ENCODE measurements at places on chromosomes 6 and 20.

DNA sequence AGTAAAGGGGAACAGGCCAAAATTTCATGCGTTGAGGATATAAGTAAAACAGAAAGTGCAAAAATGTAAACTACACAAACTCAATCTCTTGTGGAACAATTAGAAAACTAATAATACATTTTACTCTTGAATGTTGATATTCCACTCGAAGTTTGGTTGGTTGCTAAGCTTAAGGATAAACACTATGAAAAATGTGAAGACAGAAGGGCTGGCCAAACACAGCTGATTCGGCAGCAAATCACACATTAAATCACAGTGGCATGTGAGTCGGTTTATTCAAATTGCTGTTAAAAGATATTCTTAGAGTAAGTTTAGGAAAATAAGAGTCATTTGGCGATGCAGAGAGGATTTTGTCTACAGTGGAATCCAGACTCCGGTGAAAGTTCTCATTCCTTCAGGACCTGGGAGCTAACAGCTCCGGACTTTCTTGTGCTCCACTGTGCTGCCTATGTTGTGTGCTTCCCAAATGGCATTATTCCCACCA lies 1.4 kb upstream of the EPM2A start:
- DNase-seq, result no peak

GRCh38 chr6:49633541-49633940 lies 3.1 kb downstream of the RHAG start:
- no peak for DNase-seq

DNA sequence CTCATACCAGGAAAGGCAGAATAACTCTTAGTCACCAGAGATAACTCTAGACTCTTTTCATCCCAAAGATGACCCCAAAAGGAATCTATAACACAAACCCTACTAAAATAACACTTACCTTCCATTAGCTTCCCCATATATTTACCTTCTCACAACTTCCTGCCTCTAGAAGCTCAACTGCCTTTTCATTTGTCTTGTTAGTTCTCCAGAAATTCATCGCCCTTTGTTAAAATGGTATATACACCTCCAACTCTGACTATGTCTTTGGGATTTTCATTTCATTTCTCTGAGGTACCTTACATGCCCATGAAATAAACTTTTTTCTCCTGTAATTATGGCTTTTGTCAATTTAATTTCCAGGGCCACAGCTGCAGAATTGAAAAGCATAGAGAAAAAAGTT lies 33.5 kb downstream of the GCM1 start:
- DNase-seq, result no peak

DNA sequence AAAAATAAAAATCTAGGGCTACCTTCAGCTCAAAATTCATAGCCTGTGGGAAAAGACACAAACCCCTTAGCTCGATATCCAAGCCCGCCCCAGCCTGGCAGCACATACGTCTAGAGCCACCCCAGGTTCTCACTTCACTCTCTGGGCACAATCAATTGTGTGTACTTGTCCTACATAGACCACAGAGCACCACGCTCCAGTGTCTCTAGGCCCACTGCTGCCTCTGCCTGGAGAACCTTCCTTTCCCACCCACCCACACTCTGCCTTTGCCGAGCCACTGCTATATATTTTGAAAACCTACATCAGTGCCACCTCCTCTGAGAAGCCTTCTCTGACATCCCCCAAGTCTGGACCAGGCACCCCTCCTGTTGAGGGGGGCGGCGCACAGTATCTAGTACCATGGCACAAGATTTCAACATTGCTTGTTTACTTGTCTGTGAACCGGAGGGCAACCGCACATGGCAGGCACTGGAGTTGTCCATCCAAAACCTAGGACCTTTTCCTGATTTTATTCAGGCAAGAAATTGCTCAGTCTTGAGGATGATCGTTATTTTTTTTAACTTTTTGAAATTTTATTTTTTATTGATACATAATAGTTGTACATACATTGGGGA lies 141.5 kb downstream of the UNC5CL start:
- no peak for DNase-seq

DNA sequence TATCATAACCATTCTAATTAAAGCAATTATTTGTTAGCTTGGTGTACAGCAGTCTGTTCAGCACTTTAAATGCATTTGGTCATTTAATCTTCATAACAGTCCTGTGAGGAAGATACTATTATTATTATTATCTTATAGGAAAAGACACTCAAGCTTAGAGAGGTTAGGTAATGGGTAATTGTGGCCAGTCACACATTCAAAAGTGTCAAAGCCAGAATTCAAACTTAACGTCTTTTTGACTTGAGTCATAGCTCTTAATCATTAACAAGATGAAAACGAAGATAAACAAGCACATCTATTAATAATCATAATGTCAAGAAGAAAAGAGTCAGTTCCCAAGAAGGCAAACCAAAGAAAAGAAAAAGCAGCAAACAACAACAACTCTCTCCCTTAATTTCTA lies 251.0 kb downstream of the SYNE1 start:
- DNase-seq, result no peak

DNA sequence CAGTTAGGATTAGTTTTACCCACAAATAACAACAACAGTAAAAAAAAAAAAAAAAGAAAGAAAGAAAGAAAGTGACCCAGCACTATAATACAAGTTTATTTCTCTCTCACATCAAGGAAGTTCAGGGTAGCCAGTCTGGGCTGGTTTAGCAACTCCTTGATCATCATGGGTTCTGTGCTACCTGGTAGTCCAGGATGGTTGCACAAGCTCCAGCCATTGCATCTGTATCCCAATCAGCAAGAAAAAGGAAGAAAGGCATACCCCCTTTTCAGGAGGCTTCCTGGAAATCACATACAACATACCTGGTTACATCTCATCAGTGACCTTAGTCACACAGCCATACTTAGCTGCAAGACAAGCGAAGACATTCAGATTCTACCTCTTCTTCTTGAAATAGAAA lies 128.5 kb downstream of the MTHFD1L start:
- no peak for DNase-seq

DNA sequence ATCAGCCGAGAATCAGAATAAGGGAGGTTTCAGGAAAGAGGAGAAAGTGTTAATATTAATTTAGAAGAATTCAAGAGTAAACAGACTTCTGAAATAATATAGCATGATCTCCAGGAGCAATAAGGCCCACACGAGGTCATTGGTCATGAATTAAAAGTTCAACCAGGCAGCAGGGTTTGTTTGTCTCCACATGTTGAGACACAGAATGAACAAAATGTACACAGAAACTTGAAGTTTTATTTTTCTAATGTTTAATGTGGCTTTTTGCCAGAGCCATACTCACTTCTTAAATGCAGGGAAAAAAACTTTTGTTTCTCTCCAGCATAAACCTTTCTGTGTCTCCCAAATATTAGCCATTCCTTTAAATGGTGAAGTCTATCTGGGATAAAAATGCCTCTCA lies 504.5 kb downstream of the HDGFL1 start:
- DNase-seq, result no peak

DNA sequence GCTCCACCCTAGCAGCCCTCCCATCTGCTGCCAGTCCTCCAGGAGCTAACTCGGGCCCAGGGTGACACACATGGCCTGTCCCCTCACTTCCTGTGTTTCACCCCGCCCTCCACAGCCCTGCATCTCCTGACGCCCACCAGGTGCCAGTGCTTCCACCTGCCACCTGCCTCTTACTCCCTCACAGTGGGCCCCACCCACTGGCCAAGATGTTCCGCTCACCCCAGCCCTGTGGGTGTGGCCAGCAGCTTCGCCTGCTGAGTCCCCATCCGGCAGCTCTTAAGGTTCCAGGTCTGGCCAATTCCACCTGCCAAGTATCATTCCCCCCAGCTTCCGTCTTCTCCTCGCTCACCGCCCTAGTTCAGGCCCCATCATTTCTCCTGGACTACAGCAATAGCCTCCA lies 184.1 kb downstream of the MBOAT1 start:
- no peak for DNase-seq

- no peak for DNase-seq
Observed at GRCh38 chr20:61811166-61811565, 254.5 kb downstream of the TAF4 start.

DNA sequence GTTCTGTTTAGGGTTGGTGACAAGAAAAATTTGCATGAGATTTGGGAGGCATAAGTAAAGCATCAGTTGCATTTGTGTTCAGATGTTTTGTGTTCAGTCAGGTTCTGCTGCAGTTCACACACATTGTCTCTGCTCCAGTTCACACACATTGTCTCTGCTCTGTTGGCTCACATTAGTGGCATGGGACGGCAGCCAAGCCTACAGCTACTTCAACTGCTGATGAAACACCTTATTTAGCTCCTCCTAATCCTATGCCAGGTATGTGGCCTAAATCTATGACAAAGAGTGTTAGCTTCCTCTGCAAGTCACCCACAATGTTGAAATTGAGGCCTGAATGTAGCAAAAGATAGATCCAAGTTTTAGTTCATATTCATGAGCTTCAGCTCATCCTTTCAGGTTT lies 278.1 kb upstream of the SYNCRIP start:
- no peak for DNase-seq

GRCh38 chr6:83044091-83044768 lies 21.4 kb downstream of the UBE3D start:
- DNase-seq, result no peak

GRCh38 chr6:154956771-154957522 lies 38.2 kb upstream of the TIAM2 start:
- DNase-seq, result no peak

DNA sequence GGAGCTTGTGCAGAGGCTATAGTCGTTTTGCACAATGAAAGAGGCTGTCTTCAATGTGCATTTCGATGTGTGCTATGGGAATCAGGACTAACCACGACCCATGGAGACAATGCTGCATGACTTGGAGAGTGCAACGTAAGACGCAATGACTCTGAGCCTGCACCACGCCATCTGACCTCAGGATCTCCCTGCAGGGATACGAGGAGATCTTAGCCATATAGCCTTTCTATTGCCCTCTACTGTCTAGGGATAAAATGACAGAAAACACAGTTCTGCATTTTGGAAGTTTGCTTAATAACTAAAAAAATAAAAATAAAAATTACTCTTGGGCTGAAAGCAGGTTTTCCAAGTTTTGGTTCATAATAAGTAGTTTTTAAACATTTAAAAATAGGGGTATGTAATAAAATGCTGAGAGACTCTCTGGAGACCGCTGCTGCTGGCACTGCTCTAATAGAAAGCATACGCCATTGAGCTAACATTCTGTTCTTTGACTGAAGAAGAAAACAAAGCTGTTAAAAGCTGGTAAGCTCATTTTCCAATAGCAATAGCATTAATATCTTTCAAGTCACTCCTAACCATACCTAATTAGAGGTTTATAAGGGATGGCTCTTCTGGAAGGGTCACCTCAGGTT lies 87.2 kb downstream of the PDE7B start:
- DNase-seq, result no peak

GRCh38 chr6:65819152-65819551 lies 112.1 kb upstream of the EYS start:
- no peak for DNase-seq
